ENCODE measurements at places on chromosomes 2 and 18.

GRCh38 chr2:218023636-218024035 lies 20.8 kb upstream of the TNS1 start:
- H3K27me3 ChIP-seq: no peaks in the 10 kb centered on the region
- no peaks in the 10 kb centered on the region for H3K4me1 ChIP-seq
- DNase-seq: no peak
- no peak overlapping the region for H3K27ac ChIP-seq
- no peaks in the 10 kb centered on the region for H3K36me3 ChIP-seq

- peaks cover 62% of the 10 kb centered on the region for H3K4me1 ChIP-seq
- H3K36me3 ChIP-seq: no peaks in the 10 kb centered on the region
- peak; percentile 66 for DNase-seq
- no peaks in the 10 kb centered on the region for H3K27me3 ChIP-seq
- peak overlapping the region; percentile 89 for H3K27ac ChIP-seq
- H3K4me3 ChIP-seq: peak overlapping the region; percentile 27
Measured at GRCh38 chr2:40105593-40105992, 326.5 kb upstream of the THUMPD2 start.

GRCh38 chr2:98910349-98911125 lies 25.5 kb downstream of the CRACDL start:
- no peak overlapping the region for H3K27ac ChIP-seq
- no peak for DNase-seq
- H3K27me3 ChIP-seq: no peaks in the 10 kb centered on the region

DNA sequence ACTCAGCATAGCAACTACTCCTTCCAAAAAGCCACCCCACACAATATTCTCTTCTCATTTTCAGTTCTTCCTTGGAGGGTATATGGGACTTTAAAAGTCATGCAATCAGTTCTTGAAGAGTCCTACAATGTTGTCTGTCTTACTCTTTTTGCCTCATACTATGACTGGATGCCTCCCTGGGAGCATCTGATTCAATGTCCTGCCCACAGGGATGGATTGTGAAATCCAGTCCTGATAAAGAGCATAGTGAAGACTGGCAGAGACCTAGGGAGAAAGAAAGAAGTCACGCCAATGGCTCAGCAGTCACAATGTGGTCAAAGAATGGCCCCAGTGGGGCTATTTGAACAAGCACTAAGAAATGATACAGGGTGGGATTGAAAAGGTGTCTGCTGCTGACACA lies 155.1 kb upstream of the SERPINE2 start:
- H3K4me1 ChIP-seq: peaks cover 14% of the 10 kb centered on the region
- DNase-seq: peak; percentile 9
- no peak overlapping the region for H3K27ac ChIP-seq
- H3K4me3 ChIP-seq: no peak overlapping the region
- no peaks in the 10 kb centered on the region for H3K36me3 ChIP-seq

- H3K27ac ChIP-seq: no peak overlapping the region
- no peak for DNase-seq
- no peaks in the 10 kb centered on the region for H3K27me3 ChIP-seq
- H3K4me3 ChIP-seq: no peak overlapping the region
- H3K4me1 ChIP-seq: peaks cover 9% of the 10 kb centered on the region
Measured at GRCh38 chr2:71611247-71611646, 157.9 kb downstream of the DYSF start.

GRCh38 chr2:165725421-165725820 lies 68.6 kb downstream of the GALNT3 start:
- DNase-seq: peak; percentile 90
- no peaks in the 10 kb centered on the region for H3K36me3 ChIP-seq
- peak overlapping the region; percentile 54 for H3K27ac ChIP-seq
- no peaks in the 10 kb centered on the region for H3K27me3 ChIP-seq
- peaks cover 31% of the 10 kb centered on the region for H3K4me1 ChIP-seq

- no peak overlapping the region for H3K4me3 ChIP-seq
- H3K27me3 ChIP-seq: no peaks in the 10 kb centered on the region
- peak; percentile 33 for DNase-seq
- H3K4me1 ChIP-seq: no peaks in the 10 kb centered on the region
- peaks cover 4% of the 10 kb centered on the region for H3K36me3 ChIP-seq
- H3K27ac ChIP-seq: no peak overlapping the region
Measured at GRCh38 chr2:72326759-72327158, 179.1 kb upstream of the CYP26B1 start.

- H3K4me3 ChIP-seq: no peak overlapping the region
- no peaks in the 10 kb centered on the region for H3K36me3 ChIP-seq
- DNase-seq: no peak
- peaks cover 30% of the 10 kb centered on the region for H3K4me1 ChIP-seq
- no peak overlapping the region for H3K27ac ChIP-seq
- H3K27me3 ChIP-seq: no peaks in the 10 kb centered on the region
Measured at GRCh38 chr18:21051620-21052019, 60.0 kb downstream of the ROCK1 start.

DNA sequence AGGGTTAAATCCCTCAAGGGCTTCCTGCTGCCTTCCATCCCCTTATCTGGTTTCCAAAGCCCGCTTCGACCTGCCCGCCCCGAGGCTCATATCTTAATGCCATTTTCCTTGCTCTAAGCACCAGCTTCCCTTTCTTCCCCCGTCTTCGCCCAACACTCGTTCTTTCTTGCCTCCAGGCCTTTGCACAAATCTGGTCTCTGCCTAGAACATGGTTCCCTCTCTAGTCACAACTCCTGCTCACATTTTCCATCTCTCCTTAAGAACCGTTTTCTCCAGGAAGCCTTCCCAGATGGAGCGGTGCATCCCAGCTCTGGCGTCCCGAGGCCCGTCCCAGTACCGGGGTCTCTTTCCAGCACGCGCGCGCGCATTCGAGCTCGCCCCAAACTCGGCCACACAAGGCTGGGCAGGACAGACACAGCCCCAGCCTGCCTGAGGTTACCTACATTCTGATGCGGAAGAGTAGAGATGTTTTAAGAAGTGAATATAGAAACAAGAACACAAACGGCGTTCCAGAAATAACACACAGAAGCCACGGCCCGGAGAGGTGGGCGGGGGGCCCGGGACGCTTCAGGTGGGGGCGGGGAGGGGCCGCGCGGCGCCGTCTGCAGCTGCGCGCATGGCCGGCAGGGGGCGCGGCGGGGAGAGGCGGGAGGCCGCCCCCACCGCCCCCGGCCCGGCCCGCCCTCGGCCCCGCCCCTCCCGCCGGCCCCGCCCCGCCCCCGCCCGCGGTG lies at the start of gene DGKD:
Gene DGKD (plus strand): TSS at position 726 of the 731 bp plus-strand sequence. CDS start 25 bp downstream, outside the sequence.
- peak within 1 kb of the TSS; percentile 80 for H3K4me3 ChIP-seq
- DNase-seq: peak; percentile 77
- peaks cover 8% of the 10 kb centered on the region for H3K4me1 ChIP-seq
- H3K27me3 ChIP-seq: no peaks in the 10 kb centered on the region
- no peak within 1 kb of the TSS for H3K27ac ChIP-seq
- H3K36me3 ChIP-seq: no peaks in the 10 kb centered on the region

- peak; percentile 12 for DNase-seq
- no peaks in the 10 kb centered on the region for H3K36me3 ChIP-seq
- no peaks in the 10 kb centered on the region for H3K27me3 ChIP-seq
Measured at GRCh38 chr18:52670896-52671295, 330.9 kb downstream of the DCC start.

DNA sequence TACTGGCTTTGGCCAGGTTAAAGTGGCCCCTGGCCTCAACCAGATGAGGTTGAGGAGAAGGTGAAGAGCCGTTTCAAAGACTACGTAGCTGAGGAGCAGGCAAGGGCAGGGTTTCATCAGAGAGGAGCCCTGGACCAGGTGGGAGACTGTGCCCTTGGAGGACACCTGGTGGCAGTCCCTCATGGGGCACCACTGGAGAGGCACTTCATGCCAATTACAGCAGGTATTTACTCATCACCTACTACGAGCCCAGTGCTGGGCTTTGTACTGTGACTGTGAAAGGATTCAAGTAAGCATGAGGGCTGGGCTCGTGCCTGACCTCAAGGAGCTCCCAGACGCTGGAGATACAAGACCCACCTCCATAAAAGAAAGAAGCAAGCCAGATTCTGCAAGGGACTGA lies 37.6 kb downstream of the SMAD7 start:
- H3K4me3 ChIP-seq: no peak overlapping the region
- H3K4me1 ChIP-seq: peaks cover 7% of the 10 kb centered on the region
- no peaks in the 10 kb centered on the region for H3K36me3 ChIP-seq
- no peak for DNase-seq
